Eye (tissue), 1 donor: ENCODE measurements at places on chromosomes 2 and 18.

DNA sequence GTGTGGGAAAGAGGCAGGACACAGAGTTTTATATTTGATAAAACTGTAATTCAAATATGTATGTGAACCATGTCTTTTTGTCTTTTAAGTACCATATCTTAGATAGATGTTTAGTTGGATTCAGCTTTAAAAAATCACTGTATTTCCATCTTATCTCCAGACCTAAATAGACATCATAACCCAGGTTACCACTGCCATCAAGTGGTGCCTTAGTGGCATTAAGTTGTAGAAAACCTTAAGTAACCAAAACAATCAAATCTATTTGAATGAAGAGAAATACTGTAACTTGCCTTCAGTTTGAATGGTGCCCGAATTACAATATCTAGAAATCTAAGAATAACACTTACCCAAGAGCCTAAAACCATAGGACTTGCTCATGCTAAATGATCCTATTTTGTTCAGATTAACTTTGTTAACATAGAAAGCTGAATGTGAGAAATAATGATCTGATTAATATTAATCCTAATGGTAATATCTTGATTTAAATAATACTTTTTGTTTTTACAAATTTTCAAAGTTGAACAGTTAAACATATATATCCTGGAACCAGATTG is 92.5 kb upstream of the MAP2 start:
- DNase-seq, result peak; percentile 67

GRCh38 chr2:172480301-172481218 is 53.2 kb downstream of the ITGA6 start:
- DNase-seq, result no peak

DNA sequence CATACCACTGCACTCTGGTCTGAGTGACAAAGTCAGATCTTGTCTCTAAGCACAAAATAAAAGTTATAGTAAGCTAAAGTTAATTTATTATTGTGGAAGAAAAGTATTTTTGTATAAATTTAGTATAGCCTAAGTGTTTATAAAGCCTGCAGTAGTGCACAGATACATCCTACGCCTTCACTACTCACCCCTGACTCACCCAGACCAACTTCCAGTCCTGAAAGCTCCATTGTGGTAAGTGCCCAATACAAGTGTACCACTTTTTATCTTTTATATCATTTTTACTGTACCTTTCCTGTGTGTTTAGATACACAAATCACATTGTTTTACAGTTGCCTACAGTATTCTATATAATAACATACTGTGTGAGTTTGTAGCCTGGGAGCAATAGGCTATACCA is 57.5 kb downstream of the UBE2E3 start:
- DNase-seq, result no peak

DNA sequence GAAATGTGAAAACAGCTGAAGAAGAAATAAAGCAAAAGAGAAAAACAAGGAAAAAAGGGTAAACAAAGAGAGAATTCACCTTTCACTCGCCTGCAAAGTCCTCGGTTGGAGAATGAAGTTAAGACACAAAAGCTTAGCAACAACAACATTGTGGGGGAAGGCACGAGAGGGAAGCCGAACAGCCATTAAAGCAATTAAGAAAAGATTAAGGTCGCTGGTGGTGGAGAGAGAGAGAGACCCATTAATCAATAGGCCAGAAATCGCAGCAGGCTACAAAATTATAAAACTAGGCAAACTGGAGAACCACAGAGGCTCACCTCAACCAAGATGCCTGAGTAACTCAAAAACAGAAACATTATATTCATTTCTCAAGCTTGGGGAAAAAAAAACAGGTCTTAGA is 120.0 kb upstream of the SIX3 start:
- DNase-seq, result peak; percentile 43

- peak; percentile 45 for DNase-seq
Measured at GRCh38 chr2:148901142-148901541, 26.1 kb downstream of the KIF5C start.

GRCh38 chr2:170743530-170744239 is 26.5 kb upstream of the ERICH2 start:
- DNase-seq, result no peak

GRCh38 chr2:1742681-1743395 is 1.5 kb downstream of the PXDN start:
- DNase-seq, result peak; percentile 93

- DNase-seq, result peak; percentile 88
Measured at GRCh38 chr2:38202713-38203445, 126.9 kb upstream of the CYP1B1 start.

GRCh38 chr2:27701676-27702075 is 38.0 kb downstream of the SLC4A1AP start:
- peak; percentile 11 for DNase-seq

GRCh38 chr2:111100087-111100764 is 20.5 kb upstream of the BCL2L11 start:
- DNase-seq, result no peak

GRCh38 chr18:21502661-21503060 is 97.8 kb downstream of the ESCO1 start:
- no peak for DNase-seq

GRCh38 chr2:112314856-112315255 is 39.5 kb downstream of the ZC3H6 start:
- DNase-seq, result no peak

- no peak for DNase-seq
Measured at GRCh38 chr2:215105607-215106354, 32.6 kb downstream of the ABCA12 start.

DNA sequence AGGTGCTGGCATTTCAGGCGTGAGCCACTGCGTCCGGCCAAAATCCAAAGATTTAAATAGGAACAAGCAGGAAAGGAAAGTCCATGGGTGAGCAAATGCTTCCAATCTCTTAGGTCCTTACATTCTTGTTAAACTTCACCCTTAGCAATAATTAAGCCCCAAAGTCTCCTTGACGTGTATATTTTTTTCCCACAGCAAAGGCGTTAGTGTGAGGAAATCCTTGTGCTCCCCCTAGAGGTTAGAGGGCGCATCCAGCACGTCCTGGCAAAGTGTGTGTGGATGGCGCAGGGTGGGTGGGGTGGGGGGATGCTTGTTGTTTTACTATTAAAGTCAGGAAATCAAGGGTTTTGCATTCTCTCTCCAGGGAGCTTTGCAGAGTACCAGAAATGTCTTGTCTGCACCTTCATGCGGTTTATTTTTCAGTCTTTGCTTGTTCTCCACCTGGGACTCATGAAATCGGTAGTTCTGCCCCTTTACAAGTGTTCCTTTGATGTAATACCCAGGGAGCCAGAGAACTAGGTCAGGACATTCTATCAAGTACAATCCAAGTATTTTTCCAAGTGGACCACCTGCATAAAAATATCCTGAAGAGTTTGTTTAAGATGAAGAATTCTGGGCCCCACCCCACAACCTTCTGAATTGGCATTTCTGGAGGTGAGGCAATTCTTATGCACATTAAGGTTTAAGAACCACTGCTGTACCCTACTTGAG is 22.2 kb upstream of the ITSN2 start:
- peak; percentile 86 for DNase-seq

DNA sequence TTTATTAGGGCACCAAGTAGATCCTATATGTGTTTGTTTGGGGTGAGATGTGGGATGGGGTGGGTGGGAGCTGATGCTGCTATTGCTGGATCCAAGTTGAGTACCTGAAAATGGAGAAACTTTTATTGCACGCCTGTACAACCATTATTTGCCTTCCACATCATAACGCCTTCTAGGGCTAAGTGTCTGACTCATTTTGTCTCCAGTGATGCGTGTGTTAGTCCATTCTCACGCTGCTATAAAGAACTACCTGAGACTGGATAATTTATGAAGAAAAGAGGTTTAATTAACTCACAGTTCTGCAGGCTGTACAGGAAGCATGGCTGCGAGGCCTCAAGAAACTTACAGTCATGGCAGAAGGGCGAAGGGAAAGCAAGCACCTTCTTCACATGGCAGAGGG is 58.2 kb downstream of the KDM3A start:
- no peak for DNase-seq

GRCh38 chr2:216279031-216279430 is 93.3 kb downstream of the MARCHF4 start:
- no peak for DNase-seq

DNA sequence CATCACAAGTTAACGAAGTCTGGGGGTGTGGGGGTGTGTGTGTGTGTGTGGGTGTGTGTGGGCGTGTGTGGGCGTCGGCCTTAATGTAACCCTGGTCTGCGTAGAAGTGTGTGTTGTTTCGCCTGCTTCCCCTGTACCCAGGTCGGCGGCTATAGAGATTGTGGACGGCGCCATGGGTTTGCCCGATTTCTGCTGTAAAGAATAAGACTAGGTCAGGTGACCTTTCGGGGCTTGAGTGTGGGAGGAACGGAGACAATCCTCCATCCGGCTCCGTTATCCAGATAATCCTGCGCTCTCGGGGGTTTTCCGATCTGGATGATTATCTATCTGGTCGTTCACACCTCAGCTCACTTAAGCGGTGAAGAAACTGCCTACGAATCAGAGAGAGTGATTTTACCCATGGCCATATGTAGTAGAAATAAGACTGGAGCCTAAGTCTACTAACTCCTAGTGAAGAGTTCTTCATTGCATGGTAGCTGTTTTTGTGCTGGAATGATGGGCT is 543 bp downstream of the HADHB start:
- no peak for DNase-seq

GRCh38 chr2:8822218-8822617 is 15.2 kb downstream of the KIDINS220 start:
- DNase-seq, result no peak
